Foreskin melanocyte (primary cell): ENCODE measurements at places on chromosomes 16 and 17.

DNA sequence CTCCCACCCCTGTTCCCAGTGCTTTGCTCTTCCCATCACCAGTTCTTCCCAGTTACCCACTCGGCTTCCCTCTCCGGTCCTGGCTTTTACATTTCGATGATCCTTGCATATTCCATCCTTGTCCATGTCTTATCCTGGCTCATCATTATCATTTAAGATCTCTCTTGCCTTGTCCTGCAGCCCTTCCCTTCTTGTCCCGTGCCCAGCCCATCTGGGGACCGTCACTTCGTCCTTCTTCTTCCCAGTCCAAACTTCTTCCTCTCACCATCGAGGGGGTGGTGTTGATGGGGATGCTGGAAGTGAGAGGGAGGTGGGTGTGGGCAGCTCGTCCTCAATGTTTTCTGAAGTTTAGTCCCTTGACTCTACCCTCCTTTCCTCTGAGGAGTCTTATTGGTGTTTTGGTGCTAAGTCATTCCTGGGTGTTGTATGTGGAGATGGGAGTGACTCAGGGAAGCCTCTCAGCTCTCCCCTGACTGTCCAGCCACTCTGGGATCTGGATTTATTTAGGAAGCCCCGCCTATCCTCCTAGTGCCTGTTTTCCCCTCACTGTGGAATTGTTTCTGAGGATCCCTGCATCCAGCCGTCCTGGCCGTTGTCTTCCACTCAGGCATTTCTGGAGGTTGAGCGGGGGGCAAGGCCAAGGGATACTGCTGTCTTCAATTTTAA is 975 bp downstream of the SNX29 start:
- DNase-seq = no peak

DNA sequence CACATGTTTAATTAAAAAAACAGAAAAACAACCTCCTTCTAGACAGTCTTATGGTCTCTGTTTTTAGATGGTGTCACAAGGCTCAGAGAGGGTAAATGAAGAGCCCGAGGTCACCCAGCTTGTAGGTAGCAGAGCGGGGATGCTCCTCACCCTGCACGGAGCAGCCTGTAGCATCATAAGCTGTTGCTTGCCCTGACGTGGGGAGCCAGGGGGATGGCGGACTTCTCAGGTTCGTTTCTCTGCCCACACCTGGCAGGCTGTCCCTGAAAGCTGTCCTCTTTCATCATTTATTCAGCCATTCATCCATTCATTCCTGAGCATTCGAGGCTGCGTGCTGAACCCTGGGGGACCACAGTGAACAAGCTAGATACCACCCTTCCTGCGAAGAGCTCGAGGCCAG is 75.7 kb upstream of the KSR1 start:
- DNase-seq = no peak

DNA sequence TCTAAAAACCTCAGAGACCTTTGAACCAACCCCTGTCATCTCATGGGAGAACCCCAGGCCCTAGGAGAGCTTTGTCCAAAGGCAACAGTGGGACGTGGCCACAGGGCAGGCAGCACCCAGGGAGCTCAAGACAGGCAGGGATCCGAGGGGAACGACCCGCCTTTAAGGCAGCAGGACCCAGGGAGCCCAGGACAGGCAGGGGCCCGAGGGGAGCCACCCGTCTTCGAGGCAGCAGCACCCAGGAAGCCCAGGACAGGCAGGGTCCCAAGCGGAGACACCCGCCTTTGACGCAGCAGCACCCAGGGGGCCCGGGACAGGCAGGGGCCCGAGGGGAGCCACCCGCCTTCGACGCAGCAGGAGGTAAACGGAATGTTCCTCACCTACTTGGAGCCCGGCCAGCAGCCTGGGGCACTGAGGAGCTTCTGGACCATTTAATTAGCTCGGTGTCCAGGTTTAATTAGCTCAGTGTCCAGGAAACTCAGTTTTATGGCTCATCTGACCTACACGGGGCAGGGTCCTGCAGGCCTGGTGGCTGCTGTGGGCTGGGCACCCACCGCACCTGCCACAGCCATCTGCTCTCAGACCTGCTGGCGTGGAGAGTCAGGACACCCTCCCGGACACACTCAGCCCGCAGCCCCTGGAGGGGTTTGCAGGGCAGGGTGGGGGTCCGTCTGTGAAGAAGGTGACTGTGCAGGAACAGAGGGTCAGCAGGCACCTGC is 24.4 kb downstream of the PIEZO1 start:
- no peak for DNase-seq

DNA sequence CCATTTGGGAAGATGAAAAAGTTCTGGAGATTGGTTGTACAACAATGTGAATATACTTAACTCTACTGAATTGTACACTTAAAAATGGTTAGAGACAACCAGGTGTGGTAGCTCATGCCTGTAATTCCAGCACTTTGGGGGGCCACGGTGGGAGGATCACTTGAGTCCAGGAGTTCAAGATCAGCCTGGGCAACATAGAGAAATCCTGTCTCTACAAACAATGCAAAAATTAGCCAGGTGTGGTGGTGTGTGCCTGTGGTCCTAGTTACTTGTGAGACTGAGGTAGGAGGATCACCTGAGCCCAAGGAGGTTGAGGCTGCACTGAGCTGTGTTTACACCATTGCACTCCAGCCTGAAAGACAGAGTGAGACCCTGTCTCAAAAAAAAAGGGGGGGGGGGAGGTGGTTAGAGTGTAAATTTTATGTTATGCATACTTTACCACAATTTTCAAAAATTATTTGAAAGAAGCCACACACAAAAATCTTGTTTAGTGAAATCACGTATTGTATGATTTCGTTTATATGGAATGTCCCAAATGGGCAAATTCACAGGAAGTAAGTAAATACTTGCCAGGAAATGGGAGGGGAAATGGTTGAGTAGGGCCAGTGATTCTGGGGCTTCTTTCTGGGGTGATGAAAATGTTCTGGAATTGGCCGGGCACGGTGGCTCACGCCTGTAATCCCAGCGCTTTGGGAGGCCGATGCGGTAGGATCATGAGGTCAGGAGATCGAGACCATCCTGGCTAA is 37.1 kb upstream of the AMZ2 start:
- no peak for DNase-seq

GRCh38 chr17:82217530-82218204 is 5.0 kb upstream of the CCDC57 start:
- peak; percentile 66 for DNase-seq

GRCh38 chr17:37339321-37339720 is 36.5 kb upstream of the C17orf78 start:
- DNase-seq = no peak

DNA sequence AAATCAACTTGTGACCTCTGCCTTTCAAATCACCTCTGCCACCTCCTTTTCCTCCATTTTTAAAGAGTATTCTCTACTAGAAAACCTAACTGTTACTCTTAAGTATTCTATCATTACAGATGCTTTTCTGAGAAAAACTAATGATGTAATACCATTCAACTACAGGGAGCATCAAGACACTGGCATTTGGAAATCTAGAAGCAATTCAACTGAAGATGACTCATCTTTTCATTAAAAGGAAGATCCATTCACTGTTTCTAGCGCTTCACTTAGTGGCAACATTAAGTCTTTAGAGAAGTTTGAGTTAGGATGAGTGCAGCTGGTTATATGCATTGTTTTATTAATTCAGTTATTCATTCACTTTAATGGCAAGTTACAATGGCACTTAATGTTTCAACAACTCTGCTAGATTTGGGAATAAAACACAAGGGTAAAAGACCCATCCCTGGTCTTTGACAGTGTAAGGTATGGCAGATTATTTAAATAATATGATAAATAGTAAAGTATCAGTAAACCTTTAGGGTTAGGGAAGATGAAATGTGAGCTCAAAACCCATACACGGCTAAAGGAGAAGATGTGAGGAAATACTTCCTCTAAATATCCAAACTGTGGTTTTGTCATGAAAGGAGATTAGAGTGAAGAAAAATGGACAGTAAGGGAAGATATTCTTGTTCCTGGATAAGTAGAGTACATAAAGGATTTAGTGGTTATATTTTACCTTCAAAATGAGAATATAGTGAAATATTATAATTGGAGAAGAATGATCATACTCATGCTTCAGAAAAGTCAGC is 61.7 kb downstream of the KCNJ2 start:
- peak; percentile 57 for DNase-seq

- DNase-seq = no peak
These were observed 66.3 kb downstream of the BPTF start for GRCh38 chr17:67891481-67892119.

- DNase-seq = no peak
These were observed 56.9 kb upstream of the MRTFB start for GRCh38 chr16:14014284-14014625.

- DNase-seq = no peak
These were observed 72.9 kb downstream of the MRM1 start for GRCh38 chr17:36674278-36674650.

DNA sequence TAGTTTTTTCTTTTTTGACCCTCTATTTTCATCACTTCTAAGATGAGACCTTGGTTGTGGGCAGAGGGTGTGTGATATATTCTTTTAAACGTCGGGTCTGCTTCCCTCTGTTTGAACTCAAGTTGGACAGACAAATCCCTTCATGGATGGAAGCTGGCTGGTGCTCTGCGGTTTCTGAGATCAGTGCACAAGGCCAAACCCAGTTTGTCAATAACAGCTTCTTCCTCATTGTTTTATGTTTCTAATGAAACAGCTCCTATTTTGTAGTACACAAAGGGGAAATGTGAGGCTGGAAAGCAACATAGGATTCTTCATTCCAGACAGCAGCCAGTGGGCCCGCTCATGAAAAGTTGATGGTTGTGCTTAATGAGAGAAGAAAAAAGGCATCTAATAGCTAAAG is 159.6 kb downstream of the PRKCA start:
- no peak for DNase-seq

GRCh38 chr16:26667307-26667706 is 399.4 kb upstream of the C16orf82 start:
- no peak for DNase-seq

GRCh38 chr17:15332338-15332737 is 9.1 kb downstream of the TEKT3 start:
- DNase-seq = no peak

DNA sequence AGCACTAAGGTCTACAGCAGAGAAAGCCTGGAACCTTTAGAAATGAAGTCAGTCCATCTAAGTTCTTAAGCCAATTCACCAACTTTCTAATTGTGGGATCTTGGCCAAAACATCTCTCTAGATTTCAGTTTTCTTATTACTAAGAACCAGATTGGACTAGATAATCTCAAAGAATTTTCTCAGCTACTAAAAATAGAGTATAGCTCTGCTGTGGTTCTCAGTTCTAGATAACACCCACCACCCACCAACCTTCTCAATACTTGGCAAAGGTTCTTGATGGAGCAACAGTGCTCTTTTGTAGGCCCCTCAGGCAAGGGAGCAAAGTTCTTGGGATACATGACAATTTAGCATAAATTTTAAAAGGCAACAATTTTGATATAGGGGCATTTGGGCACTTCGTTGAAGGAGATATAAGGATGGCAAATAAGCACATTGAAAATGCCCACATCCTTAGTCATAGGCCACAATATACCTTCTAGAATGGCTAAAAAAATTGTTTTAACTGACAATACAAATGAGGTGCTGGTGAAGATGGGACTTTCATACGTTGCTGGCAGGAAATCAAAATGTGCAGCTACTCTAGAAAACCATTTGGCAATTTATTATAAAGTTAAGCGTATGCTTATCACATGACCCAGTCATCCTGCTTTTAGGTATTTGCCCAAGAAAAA is 74.4 kb upstream of the TMEM132E start:
- no peak for DNase-seq

DNA sequence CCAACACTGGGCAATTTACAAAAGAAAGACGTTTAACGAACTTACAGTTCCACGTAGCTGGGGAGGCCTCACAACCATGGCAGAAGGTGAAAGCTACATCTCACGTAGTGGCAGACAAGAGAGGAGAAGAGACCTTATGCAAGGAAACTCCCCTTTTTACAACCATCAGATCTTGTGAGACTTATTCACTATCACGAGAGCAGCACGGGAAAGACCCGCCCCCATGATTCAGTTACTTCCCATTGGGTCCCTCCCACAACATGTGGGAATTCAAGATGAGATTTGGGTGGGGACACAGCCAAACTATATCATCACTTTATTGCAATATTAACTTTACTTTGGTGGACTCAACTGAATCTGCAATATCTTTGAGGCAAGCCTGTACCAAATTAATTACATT is 11.9 kb upstream of the ENGASE start:
- no peak for DNase-seq

DNA sequence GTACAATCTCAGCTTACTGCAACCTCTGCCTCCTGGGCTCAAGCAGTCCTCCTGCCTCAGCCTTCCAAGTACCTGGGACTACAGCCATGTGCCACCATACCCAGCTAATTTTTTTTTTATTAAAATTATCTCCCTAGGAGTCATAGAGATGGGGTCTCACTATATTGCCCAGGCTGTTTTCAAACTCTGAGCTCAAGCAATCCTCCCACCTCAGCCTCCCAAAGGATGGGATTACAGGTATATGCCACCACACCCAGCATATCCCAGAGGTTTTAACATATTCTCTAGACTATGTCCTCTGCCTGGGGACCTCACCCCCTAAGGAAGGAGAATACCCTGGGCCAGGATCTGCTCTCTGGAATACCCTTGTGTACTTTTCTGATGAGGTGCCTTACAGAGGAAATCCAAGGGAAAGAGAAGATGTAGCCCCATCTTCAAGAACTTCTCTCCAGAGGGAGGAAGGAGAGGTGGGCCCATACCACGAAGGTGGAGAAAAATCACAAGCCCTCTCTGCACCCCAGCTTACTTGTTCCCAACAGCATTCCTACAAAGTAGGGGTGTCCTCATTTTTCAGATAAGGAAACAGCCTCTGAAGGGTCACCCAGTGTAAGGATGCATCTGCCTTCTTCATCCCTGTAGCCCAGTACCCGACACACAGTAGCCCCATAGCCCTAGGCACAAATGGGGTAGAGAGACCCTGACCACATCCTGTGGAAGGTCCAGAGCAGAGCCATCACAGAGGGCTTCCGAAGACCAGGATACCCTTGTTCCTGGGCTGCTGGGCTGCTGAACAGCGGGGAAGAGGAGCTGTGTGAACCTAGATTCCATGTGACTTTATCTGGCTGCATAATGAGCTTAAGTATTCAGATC is 151.6 kb downstream of the SOCS1 start:
- DNase-seq = no peak

DNA sequence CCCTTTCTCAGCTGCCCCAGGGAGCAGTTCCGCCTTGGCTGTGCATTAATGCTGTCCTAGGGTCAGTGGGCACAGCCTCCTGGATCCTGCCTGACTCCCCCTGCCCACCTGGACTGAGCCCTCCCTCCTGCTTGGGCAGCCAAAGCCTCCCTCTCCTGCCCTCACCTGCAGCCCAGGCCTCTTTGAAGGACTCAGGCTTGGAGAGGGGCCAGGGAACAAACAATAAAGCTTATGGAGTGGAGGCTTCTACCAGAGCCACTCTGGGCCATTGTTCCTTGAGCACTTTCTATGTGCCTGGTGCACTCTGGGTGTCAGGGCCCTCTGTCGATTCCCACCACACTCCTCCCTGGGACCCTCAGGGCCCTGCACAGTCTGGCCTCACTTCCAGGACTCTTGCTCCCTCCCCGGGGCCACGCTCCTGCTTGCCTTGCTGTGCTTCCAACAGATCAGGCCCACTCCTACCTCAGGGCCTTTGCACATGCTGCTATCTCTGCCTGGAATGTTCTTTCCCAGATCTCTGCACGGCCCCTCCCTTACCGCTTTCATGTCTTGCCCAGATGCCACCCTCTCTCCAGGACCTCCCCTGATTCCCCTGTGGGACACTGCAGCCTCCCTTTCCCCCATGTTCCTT is 5.0 kb downstream of the KCNJ12 start:
- no peak for DNase-seq

- DNase-seq = no peak
These were observed 111.4 kb downstream of the PRKCA start for GRCh38 chr17:66413559-66414520.

- DNase-seq = no peak
These were observed 4.4 kb upstream of the MYO1C start for GRCh38 chr17:1496869-1497268.
